ENCODE measurements at places on chromosomes 11 and 22.

DNA sequence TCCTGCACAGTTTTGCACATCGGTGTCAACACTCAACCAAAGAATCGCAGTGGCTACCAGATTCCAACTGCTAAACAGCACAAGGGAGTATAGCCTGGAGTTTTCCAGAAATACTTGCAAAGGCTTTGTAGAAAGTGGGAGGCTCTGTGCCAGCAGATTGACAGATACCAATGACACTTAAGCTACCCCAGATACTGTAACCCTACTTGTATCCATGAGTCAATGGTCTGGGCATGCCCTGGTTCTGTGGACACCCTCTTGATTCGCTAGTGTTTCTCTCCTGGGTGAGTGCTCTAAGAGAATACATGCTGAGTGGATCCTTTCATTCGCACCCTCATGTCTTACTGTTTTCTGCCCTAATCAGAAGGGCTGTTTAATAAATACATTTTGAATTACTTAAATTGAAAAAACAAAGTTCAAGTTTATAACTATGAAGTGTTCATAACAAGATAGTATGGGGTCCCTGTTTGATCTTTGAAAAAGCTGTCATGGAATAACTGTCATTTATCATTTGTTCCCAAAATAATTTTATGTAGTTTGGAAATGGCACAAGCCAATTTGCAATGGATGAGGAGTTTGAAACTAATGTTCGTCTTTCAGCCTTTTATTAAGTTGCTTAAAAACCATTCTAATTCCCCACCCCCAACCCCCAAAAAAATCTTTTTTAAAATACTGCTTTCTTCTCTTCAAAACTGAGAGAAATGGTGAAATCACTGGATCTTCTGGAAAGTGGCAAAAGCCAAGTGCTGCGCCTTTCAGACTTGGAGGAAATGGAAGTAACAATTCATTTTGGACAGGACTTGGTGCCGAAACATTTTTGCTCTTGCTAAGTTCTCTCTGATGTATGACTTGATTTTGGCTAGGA, 600.5 kb upstream of the TENM4 start:
- DNase-seq = no peak

DNA sequence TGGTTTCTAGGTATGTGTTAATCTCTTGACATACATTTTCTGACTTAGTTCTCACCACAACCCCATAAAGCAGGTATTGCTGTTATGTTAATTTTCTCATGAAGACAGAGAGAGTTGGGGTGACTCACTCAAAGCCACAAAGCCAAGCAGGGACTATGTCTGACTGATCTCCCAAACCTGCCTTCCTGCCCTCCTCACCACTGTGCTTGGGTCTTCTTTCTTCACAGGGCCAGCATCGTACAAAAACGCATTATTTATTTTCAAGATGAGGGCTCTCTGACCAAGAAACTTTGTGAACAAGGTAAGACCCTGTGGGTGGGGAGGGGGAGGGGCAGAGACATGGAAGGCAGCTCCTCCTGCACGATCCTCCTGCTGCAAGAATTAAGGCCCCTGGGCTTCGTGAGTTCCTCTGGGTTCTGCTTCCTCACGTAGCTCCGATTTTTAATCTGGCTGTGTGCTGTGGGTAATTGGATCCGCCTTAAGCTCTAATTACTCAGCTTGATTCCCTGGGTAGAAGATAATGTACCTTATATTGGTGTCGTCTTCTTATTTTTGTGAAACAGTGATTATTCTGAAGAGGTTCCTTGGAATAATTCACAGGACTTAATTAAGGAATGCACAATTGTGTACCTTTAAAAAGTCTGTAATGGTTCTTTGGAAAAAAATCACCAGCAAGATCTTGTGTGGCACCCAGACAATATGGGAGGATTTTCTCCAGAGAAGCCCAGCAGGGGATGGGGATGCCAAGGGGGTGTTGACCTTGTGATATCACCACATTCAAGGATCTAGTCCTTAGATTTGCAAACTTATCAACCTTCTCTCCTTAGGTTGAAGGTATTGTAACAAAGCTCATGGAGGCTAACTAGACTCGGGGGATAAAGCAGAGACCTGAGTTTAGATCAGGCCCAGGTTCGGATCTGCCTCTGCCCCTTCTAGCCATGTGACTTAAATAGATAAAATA, 112.9 kb downstream of the SPON1 start:
- DNase-seq = no peak

- no peak for DNase-seq
Measured at GRCh38 chr11:4185561-4185960, 91.0 kb downstream of the RRM1 start.

GRCh38 chr11:19595499-19595839, 117.2 kb upstream of the NAV2 start:
- no peak for DNase-seq

DNA sequence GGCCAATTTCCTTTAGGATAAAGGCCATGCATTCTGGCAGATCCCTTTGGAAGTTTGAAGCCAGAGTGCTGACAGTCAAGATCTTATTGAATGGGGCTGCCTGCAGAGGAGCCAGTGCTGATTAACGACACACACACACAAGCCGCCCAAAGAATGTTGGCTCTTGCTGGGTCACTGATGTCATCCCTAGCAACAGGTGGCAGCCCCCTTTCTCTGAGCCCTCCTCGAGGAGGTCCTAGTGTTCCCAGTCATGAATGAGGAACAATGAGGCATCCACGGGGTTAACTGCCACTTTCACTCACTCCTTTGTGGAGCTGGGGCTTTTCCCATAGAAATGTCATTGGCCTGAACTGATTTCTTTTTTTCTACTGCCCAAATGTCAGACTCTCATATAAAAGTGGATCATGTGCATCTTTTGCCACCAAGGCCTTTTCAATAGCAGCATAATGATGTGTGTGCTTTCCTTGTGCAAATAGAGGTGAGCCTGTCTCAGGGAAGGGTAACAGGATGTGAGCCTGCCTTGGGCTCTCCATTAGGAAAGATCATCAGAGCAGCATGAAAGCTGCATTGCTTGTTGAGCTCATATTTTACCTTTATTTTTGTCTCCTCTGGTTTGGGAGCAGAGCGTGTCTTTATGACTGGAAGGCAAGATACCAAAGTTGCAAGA, 301.8 kb upstream of the MTNR1B start:
- DNase-seq = no peak

DNA sequence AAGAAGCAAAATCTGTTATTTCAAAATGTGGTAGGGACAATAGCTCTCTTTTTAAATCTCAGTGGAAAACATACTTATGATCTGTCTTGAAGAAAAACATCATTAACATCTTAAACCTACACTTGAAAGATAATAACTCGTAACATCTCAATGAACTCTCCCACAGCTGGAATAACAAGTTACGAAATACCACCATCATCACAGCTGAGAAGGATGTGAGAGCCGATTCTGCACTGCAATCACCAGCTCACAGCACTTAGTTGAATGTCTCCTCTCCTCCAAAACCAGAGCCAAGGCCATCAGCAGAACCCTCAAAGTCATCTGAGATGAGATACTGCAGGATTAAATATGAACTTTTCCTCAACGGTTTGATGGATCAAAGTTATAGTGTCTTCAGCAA, 124.3 kb downstream of the ARHGAP20 start:
- DNase-seq = no peak

DNA sequence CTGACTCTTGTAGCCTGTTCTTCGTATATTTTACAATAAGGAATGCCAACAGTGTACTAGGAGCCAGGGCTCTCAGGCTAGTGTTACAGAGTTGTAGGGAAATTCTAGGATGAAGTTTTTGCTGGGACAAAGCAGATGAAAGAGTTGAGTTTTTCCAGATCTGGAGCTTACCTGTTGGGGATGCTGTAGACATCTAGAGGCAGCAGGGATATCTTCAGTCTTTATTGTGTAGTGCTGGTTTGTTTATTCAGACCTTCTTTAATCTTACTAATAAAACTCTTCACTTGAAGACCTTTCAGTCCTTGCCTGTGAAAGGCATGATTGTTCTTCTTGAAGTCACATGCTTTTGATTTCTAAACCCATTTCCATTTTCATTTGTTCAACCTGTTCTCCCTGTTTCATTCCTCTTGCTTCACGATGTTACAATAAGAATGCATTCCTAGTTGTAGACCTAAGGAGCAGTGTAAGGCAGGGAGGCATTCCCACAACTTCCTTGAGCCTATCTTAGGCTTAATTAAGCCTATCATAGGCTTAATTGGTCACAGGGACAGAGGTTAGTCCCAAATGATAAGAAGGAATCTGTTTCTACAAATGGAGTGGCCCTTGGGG, 7.9 kb upstream of the SLC37A2 start:
- no peak for DNase-seq

GRCh38 chr11:27281276-27281675, 81.7 kb downstream of the CCDC34 start:
- DNase-seq = no peak

DNA sequence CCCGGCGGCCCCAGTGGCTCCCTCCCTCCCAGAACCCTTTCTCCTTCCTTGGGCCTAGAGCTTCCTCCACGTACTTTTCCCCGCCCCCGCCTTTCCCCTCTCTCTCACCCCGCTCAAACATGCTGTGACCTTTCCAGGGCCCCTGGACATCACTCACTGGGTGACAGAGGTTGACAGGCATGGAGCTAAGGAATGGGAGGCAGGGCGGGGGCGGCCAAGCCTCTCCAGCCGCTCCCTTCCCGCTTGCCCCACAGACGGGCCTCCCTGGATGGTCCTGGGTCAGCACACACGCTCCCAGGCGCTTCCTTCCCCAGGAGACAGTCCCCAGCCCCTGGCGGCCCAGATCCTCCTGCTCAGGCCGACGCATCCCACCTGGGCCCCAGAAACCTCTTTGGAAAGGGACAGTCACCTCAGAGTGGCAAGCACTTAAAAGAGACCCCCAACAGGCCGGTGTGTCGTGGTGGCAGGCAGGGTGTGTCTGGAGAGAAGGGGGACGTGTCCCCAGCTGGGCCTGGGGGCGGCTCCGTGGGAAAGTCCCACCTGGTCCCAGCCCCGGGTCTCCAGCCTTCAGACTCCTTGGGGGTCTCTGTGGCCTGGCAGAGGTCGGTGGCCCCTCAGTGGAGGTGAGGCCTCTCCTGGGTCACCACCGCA, 8.8 kb downstream of the H19 start:
- no peak for DNase-seq

- DNase-seq = peak; percentile 85
Measured at GRCh38 chr11:47426062-47426956, at the start of gene PSMC3. TSS of gene PSMC3 (minus strand) at chr11:47426439. CDS start at chr11:47426279, 160 bp downstream.

- no peak for DNase-seq
Measured at GRCh38 chr11:127656116-127656836, 655.7 kb upstream of the KIRREL3 start.

GRCh38 chr11:22162756-22163155, 30.1 kb upstream of the ANO5 start:
- DNase-seq = no peak

GRCh38 chr11:97800891-97801290, 1219.9 kb upstream of the CNTN5 start:
- no peak for DNase-seq

DNA sequence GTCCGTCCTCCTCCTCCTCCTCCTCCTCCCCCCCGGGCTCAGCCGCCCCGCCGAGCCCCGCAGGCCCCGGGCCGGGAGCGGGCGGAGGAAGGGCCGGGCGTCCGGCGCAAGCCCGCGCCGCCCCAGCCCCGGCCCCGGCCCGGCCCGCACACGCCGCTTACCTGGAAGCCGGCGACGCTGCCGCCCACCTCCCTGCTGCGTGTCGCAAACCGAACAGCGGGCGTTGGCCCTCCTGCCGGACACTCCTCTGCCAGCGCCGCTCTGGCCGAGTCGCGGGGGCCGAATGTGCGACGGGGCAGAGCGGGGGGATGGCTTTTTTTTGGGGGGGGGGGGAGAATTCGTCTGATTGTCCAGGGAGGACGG, 1.1 kb downstream of the IGF2 start:
- DNase-seq = no peak

DNA sequence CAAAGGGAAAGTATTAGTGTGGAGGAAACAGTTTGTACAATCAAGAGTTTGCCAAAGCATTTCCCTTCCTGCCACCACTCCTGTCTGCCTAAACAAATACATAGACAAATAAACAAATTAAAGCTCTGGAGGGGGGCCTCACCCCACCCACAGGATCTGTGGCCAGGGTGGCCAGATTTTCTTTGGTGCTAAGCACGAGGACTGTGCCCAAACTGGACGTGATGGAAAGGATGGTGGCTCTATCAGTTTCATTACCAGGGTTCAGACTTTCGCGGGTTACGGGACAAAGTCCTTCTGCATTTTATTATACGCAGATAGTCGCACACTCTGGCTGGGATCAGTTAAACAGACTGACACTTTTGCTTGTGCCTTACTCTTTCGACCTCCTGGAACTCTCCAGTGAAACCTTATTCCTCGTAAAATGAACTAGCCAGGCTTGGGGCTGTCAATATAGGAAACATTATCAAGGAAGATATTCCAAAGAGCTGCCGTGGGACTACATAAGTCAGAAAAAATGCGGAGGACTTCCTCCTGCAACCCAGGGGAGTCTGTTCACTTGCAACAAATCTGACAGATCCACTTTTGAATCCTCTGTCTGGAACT, 11.2 kb downstream of the BARX2 start:
- no peak for DNase-seq

DNA sequence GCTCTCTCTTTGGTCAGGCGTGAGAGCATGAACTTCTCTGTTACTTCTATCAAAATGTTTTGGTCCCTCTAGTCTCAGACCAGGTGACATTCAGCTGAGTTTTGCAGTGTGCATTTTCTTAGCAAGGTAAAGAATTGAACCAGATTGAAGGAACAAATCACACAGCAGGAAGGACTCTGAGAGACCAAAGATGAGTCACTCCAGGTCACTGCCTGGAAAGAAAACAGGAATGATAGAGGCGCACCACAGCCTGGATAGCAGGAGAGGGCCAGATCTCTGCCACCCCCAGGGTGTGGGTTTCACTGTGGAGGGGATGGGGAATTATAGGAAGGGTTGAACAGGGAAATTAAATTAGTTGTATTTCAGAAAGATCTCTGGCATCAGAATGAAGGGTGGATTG, 788.3 kb downstream of the NTM start:
- no peak for DNase-seq

DNA sequence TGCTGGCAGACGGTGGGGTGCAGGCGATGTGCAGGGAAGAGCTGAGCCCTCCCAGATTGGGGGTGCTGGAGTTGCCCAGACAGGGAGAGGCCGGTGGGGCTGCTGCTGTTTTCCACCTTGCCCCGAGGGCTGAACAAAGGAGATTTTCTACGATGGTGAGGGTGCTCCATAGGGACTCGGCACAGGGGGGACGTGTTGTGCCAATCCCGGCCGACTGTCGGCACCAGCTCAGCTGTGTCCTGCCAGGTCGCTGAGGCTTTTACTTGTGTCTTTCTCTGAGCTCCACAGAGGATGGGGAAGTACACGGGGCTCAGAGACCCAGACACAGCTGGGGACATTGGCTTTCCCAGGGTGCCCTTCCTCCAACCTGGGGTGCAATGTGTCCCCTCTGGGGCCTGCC, 816.8 kb downstream of the BRD1 start:
- no peak for DNase-seq

GRCh38 chr11:63564056-63564774, 1.0 kb upstream of the PLAAT2 start:
- no peak for DNase-seq

DNA sequence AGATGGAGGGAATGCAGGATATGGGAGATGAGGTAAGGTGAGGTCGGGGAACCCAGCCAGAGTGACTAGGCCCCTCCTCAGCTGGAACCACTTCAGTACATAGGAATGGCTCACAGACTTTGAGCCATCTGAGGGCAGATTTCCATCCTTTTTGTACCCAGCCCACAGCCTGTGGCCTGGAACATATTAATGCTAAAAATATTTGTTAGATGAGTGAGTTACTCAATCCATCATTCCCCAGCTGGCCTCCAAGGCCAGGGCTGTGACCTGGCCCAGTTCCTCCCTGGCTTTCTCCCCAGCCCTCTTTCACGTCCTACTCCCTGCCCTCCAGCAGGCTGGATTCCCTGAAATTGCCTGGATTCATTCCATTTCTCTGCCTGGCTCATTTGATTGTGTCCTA, 57.2 kb upstream of the PRDM11 start:
- DNase-seq = no peak

All from esophagus squamous epithelium (tissue), 5 donors.